NCI-H2029 (cell line): ENCODE measurements at places on chromosomes 4 and X.

DNA sequence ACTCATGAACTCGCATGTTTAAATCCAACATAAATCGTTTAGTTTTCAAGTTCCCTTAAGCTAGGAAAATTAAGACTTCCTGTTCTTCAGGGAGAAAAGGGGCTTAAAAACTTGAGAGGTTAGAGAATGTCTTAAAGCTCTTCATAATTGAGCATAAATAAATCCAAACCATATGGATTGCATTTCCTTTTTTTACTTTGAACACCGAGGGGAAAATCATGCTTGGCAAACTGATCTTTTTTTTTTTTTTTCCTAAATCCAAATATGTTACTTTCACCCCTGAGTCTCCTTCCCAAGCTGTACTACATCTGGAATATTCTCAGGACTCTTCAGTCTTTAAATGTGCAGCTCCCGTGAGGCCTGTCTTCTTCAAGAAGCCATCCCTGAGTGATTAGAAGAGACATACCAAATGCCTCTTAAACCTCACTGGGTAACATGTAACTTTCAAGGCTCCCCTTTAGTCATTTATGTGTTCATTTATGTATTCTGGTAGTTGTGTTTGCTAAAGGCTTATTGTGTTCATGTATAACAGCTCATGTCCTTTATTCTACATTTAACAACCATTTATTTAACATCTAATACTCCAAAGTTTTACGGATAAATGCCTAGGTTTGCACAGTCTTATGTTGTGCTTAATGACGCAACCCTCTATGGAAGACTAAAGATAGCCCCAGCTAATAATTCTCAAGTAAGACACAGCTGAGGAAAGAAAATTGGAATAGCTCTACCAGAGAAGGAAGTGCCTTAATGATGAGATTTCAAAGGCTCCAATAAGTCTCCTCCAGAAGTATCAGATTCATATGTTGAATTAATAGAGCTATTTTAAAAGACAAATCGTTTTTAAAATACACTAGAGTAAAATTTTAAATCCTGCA, 107.0 kb downstream of the AGTR2 start:
- DNase-seq = no peak

DNA sequence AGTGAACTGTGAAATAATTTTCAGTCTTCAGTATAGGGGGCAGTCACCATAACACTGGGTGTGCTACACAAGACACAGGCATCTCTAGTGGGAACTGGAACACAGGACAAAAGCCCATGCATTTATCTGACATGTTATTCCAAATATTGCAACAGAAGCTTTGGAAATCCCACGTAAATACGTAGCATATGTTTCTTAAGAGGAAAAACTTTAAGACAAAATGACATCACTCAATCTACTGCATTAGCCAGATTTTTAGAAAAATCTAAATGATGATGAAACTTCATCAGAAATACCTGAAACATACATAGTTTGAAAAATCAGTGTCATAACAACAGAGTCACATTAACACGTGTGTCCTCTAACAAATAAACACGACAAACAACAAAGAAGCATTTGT, 14.5 kb downstream of the SHISA3 start:
- DNase-seq = no peak

GRCh38 chr4:172348426-172348825, 535.2 kb downstream of the GALNTL6 start:
- no peak for DNase-seq

- no peak for DNase-seq
Observed at GRCh38 chr4:97106161-97106560, 1037.1 kb downstream of the STPG2 start.

GRCh38 chrX:47796433-47796906, 40.2 kb upstream of the ZNF81 start:
- DNase-seq = no peak

DNA sequence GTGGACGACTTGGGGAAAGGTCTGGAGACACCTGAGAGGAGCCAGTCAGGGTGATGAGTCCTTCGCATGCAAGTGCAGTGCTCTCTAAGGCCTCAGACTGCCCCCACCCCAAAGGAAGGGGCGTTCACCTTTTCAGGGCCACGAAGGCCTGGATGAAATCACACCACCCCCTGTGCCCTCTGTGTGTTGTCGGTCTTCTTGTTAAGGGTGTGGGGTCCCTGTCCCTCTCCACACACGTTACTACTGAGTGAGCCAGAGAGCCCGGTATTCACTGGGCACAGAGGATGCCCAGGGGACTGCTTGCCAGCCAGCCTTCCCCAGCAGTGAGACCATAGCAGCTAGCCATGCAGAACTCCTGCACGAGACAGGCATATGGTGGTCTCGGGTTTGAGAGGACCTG, 72.0 kb downstream of the MTMR1 start:
- no peak for DNase-seq

DNA sequence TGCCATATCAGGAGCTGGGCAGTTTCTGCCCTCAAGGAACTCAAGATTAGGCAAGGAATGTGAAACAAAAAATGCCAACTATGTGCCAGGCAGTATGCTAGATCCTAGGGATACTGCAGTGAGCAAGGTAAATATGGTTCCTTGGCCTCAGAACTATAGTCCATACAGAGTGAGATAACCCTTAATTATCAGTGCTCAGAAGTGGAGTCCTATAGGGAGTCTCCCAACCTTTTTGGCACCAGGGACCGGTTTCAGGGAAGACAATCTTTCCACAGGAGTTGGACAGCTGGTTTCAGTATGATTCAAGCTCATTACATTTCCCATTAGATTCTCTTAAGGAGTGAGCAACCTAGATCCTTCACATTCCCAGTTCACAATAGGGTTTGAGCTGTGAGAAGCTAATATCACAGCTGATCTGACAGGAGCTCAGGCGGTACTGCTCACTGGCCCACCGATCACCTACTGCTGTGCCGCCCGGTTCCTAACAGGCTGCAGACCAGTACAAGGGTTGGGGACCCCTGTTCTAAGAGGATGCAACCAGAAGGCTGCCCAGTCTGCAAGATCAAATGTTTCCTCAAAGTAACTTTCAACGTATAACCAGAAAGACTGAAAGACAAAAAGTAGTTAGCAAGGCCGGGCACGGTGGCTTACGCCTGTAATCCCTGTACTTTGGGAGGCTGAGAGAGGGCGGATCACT, 1.7 kb upstream of the SRP72 start:
- no peak for DNase-seq

GRCh38 chr4:79959652-79960051, 113.4 kb downstream of the ANTXR2 start:
- no peak for DNase-seq

DNA sequence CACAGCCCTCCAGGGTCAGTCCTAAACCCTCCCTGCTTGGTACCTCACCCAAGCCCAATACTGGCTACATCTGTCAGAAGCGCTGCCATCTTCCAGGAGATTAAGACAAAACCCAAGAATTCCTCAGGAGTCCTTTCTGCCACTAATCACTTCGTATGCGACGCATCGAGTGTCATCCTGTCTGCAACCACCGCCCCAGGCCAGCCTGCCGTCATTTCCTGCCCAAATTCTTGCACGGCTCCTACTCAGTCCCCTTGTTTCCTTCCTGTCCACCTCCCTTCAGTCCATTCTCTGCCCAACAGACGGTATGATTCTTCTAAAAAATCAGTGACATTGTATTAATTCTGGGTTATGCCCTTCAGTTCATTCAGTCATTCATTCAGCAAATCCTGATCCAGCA, 113.6 kb downstream of the NFKB1 start:
- DNase-seq = no peak

GRCh38 chrX:19956923-19957322, 33.9 kb downstream of the BCLAF3 start:
- no peak for DNase-seq

- DNase-seq = no peak
Observed at GRCh38 chr4:99687120-99687519, 29.5 kb upstream of the C4orf54 start.

- no peak for DNase-seq
Observed at GRCh38 chrX:136687457-136687856, 39.5 kb downstream of the CD40LG start.

DNA sequence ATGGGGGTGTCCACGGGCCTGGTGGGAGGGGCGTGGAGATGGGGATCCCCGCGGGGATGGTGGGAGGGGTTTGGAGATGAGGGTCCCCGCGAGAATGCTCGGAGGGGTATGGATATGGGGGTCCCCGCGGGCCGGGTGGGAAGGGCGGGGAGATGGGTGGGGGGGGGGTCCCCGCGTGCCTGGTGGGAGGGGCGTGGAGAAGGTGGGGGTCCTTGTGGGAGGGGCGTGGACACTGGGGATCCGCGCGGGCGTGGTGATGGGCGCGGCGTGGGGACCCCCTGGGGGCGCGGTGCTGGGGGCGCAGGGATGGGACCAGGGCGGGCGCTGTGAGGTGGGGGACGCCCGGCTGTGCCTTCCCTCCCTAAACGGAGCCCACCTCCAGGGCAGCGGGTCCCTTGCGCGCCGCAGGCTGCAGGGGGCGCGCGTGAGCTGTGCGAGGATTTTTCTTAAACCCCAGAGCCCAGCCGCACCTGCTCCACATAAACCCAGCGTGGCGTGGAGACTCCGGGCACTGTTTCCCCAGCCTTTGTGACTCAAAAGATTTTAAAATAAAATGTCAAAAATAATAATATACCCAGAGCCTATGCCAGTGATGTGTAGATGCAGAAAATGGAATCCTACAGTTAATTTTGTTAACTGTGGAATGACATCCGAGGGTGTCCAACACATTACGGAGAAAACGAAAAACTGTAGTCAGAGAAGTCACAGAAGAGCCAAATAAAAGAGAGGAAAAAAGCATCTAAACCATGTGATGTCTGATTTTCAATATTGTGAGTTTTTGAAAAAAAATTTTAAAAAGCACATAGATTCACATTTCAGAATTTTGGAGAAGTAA, 1.5 kb upstream of the ASMTL start:
- DNase-seq = no peak

DNA sequence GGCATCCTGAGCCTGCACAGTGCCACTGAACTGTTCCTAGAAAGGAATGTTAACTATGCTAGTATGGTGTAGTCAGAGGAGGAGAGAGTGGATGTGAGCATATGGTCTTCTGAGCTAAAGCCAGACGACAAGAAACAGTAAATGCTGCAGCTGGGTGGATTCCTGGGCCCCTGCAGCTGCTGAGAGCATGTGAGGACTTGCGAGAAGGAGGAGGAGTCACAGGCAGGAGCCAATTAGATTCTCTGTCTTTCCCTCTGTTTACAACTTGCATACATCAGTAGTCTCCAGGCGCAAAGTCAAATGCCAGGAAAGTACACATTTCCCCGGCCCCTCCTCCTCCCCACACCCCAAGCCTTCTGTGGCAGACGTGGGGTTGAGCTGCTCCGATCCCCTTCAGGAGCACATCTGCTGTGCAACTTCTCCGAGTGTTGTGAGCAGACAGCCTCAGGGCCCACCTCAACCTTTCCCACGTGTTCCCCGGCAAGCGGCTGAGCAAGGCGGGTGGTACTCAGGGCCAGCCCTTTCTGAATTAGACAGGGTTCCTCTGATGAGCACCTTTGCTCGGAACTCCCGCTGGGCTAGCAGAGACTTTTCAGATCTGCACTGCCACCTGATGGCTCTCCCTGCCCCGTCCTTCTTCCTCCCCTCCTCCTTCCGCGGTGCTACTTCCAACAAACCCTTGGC, 108.7 kb upstream of the ATP6AP2 start:
- DNase-seq = peak; percentile 13

DNA sequence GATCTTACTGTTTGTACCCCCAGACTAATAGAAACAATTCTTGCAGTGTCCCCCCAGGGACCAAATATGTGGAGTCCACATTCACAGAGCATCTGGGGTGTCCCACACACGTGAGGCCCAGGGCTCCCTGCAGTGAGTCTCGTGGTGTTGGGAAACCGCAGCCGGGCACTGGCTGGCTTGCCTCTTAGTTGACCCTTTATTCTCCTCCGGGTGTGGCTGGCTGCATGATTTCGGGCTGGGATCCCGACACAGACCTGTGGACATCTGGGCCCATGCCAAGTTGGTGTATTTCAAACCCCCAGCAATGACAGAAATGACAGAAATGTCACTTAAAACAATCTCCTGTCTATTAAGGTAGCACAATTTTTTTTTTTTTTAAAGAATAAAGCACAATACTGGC, 15.6 kb upstream of the CLDN24 start:
- no peak for DNase-seq

- no peak for DNase-seq
Observed at GRCh38 chr4:122602277-122603142, 18.4 kb downstream of the IL21 start.

GRCh38 chrX:97847885-97848679, 964.4 kb downstream of the RPA4 start:
- no peak for DNase-seq

DNA sequence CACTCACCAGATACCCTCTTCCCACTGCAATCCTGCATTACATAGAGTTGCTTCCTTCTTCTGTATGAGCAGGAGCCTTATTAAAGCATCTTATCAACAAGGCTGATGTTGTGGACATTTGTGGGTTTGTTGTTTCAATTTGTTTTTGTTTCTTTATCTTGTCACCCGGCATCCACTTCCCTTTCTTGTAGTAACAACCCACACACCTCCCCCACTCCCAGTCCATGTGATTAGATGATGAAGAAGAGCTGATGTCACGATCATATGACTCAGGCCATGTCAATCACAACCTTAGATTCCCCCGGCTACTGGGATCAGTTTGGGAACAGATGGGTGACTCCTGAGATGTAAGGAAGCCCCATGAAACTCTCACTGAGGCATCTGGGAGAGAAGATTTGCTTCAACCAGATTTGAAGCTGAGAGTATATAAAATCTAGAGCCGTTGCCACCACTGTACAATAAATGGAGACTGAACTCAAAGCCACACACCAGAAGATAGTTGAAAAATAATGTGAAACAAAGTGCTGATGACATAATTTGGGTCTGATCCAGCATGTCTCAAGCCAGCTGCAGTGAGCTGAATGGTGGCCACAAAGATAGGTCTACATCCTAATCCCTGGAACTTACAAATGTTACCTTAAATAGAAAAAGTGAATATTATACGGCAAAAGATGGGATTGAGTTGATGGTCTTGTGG, 34.1 kb upstream of the SRD5A3 start:
- no peak for DNase-seq

DNA sequence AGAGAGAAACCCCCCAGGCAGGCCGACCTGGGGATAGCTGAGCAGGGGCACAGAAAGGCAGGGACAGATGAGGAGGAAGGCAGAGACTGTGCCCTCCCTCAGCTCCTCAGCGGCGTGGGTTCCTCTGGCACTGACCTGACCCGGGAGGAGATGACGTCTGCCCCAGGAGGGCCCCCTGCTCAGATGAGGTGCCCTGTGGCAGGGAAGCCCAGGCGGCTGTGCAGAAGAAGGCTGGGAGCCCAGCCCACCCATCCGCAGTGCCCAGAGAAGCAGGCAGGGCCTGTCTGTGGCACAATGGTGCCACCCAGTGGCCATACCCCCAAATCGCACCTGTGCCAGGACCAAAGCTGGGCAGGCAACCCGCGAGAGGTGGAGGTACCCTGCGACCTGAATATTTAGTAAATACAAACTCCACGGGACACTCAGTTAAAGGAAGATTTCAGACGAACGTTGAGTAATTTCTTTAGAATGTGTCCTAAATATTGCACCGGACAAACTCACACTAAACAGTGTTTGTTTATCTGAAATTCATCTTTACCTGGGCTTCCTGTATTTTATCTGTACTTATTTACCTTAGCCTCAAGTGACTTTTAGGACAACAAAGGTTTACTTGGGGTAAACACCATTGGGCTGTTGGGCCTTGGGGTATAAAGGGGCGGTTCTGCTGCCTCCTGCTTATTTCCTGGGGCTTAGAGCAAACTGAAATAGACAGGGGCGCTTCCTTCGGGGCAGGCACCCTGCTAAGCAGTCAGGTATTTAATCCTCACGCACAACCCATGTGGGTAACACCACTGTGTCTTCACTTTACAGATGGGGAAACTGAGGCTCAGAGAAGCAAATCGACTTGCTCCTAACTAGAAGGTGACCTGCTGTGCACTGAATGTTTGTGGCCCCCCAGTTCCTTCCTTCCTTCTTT, 46.5 kb upstream of the HMX1 start:
- DNase-seq = peak; percentile 19
